T-helper 2 cell (primary cell): ENCODE measurements at places on chromosomes 6 and 20.

DNA sequence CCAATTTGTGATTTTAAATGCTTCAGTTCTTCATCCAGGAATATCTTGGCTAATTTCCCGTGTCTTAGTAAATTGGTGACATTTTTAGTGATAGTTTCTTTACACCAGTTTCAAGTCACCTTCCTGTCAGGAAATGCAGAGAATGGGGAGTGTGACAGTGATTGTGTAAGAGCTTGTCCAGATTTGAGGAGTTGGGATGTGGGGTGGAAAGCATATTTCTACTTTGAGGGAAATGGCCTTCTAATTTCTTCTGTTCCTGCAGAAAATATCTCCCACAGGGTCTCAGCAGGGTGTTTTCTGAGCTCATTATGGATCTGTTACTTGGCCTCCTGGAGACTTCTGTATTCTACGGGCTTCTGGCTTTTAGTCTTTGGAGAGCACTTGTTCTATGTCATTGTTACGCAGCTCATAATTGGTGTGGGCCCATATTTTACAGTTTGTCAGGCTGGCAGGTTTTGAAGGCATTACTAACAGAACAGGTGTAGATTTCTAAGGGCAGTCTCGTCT is 65.6 kb downstream of the TMEM200A start:
- no peak for DNase-seq

- no peak for DNase-seq
Observed at GRCh38 chr6:44697327-44697726, 309.8 kb downstream of the CDC5L start.

GRCh38 chr6:99446076-99446475 is 21.0 kb upstream of the PNISR start:
- DNase-seq: no peak

DNA sequence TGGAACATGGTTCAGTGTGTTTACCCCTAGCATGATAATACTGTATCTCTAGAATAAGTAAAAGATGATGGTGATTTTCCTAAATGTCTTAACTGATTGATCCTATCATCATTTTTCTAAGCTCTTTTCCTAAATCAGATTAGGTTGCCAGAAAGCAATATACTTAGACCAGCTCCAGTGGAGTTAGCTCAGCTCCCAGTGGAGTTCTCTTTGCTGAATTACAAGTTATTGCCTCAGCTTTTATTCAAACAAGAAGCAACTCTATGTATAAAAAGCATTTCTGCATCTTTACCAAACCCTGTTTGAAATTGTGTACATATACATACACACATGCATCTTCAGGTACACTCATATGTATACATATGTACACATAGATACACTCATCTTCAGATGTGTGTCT is 44.9 kb downstream of the SNX9 start:
- no peak for DNase-seq

GRCh38 chr6:19157486-19157885 is 679.7 kb upstream of the ID4 start:
- DNase-seq: no peak

DNA sequence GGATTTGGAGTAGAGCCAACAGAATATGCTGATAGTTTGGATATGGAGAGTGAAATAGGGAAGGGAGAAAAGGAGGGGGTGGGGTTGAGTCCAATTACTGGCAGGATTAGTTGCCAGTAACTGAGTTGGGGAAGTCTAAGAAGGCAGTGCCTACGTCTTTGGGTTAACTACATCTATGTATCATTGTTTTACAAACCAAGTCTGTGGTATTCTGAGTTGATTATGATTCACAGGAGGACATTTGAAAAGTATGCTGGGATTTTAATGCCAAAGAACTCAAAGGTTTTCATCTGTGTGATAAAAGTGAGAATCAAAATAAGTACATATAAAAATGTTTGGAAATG is 14.7 kb downstream of the DSE start:
- no peak for DNase-seq
